ENCODE measurements at places on chromosomes 1 and 21.

- DNase-seq = no peak
Observed at GRCh38 chr1:210814382-210815123, 319.4 kb downstream of the KCNH1 start.

- DNase-seq = no peak
Observed at GRCh38 chr1:70409136-70409535, 1.9 kb upstream of the CTH start.

- DNase-seq = peak; percentile 37
Observed at GRCh38 chr1:207646944-207647579, 2.1 kb downstream of the CR1L start.

DNA sequence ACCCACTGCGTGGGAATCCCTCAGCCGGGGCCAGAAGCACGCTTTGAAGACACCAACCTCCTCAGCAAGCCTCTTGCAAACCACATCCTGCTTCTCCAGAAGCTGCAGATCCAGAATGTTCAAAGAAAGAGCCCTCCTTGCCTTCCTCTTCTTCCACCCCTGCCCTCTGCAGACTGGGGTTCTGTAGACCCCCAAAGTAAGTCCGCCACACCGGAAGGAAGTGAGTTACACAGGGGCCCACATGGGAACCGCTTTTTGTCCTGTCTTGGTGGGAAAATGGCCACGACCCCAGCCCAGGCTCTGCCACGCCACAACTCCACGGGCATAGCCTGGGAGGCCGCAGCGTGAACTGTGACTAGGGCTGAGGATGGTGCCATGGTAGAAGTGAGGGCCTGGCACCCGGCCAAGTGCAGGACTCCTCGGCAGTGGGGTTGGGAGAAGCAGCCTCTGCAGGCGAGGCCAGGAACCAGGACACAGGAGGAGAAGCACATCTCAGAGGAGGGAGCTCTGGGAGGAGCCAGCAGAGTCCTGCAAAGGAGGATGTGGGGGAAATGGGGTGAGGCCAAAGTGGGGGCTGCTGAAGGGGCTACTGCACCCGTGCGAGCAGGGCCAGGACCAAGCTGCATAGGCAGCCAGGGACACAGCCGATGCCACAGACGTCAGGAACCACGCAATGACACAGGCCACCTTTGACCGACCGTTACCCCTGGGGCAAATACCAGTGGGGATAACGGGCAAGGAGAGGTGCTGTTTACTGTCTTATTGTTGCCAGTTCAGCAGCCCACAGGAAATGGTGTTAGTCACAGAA is 30.9 kb downstream of the PDE9A start:
- DNase-seq = no peak

GRCh38 chr1:150281221-150281757 is 1.1 kb upstream of the CIART start:
- peak; percentile 71 for DNase-seq

DNA sequence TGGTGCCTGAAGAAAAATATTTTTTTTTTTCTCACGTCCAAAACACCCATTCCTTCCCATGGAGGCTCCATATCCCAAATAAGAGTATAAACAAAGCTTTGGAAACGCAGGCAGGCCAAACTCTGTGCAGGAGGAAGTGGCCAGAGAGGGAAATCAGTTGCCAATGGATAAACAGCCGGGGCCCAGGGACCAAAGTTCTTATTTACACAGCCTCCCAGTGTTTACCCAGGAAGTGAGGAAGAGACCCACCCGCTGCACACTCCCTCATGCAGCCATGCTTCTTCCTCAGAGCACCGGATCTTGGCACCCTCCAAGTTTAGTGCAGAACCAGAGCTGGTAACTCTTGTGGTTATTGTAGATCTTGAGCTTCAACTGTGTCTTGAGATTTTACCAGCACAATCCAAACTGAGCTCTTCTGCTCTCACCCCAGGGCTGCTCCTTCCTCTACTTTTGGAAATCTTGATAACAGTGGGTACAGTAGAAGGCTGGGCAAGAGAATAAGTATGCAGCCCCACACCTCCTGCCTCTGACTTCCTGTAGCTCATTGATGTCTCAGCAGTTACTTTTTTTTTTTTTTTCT is 14.2 kb downstream of the MARCKSL1 start:
- no peak for DNase-seq

DNA sequence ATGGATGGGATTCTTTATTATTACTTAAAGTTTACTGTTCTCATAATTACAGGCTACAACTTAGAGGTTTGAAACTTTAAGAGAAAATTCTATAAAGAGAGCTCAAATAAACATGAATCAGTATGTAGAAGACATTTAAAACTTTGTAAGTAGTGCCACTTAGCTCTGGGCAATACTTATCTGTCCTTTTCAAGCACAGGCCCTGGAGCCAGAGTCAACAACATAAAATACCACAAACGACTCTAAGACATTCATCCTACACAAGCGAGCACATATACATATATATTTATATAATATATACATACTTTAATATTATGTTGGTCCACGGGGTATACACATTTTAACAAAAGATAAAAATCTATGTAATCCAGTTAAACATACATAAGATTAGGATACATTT is 24.1 kb upstream of the TTC39A start:
- no peak for DNase-seq

DNA sequence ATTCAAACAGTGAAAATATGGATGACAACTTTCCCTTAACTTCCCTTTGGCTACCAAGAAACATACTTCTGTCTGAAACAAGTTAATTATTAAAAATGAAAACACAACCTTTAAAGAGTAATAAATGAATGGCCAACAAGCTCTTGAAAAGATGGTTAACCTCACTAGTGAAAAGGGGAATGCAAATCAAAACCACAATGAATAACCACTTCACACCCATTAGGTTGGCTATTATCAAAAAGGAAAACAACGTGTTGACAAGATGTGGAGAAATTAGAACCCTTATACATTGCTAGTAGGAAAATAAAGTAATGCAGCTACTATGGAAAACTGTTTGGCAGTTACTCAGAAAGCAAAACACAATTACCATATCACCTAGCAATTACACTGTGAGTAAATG is 14.1 kb downstream of the COP1 start:
- no peak for DNase-seq

- no peak for DNase-seq
Observed at GRCh38 chr1:67372898-67373297, 57.3 kb downstream of the SERBP1 start.

DNA sequence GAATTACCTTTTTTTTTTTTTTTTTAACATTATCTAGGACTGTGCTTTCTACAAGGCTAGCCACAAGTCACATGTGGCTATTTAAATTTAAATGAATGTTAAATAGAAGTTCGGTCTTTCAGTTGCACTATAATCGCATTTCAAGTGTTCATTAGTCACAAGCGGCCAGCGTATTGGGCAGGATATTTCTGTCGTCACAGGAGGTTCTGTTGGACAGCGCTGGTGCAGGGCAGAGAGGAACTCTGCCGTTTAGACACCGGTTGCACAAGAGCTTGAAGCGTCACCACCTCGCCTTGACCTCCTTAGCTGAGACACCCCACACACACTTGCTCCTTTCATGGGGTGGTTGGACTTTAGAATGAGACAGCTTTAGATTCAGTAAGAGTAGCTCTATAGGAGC is 64.1 kb downstream of the BACE2 start:
- no peak for DNase-seq

- no peak for DNase-seq
Observed at GRCh38 chr1:198151688-198152087, 5.1 kb upstream of the NEK7 start.

DNA sequence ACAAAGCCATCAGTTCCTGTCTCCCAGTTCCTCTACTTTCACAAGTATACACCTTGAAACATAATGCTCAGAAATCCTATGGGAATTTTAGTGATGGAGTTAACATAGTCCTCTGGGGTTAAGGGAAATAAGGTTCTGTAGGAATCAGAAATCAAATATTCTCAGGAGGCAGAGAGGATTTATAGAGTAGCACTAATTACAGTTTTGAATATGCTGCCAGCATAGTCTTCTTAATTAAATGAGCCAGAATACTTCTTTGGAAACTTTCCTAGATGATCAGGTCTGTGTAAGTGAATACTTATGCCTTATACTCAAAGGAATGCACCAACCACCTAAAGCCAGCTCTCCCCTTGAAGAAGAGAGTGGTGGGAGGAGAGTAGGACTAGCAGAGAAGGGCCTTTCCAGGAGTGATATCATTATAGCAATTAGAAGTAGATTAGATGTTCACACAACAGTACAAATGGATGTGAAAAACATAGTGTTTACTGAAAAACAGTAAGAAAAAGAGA is 31.4 kb upstream of the DIRAS3 start:
- DNase-seq = no peak

DNA sequence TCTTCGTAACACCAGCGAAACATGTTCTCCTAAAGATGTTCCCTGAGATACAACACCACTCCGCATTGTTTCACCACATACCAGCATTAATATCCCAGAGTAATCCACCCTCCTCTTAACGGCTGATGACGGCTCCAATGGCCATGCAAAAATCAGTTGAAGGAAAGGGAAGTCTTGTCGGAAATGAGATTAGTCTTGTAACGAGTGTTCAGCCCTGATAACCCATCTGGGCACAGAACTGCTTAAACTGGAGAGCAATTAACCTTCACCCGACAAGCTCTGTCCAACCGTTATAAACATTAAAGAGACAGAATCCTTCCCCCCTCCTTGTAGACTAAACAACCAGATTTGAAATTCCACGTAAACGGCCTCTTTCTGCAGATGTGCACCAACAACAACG is 21.9 kb downstream of the ERG start:
- DNase-seq = no peak

GRCh38 chr1:161089251-161089924 is at the start of gene NECTIN4:
Gene NECTIN4 (minus strand): TSS chr1:161089558. CDS start chr1:161089296, 262 bp downstream.
- no peak for DNase-seq

GRCh38 chr1:205422993-205423642 is 1.3 kb upstream of the LEMD1 start:
- DNase-seq = peak; percentile 67

DNA sequence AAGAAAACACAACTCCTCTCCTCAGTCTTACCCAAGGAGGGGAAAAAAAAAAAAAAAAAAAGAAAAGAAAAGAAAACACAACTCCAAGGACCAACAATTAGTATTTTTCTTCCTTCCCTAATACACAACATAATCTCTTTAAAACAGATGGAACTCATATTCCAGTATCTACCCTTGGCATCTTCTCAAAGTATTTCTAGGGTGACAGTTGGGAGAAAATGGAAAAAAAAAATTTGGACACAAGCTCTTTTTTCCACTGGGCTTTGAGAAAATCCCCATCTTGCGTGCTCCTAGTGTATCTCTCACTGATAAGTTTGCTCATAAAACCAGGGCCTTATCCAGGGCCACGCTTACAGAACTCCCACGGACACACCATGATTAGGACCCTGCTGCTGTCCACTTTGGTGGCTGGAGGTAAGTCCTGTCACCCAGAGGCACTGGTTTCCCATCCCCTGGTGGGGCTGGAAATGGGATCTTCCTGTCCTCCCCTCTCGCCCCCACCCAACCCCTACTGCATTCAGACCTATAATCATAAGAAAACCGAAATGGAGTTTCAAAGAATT is at the start of gene CELA2B:
CELA2B (plus strand) TSS at position 353 of the 563 bp plus-strand sequence; CDS start at position 375, 22 bp downstream.
- no peak for DNase-seq

DNA sequence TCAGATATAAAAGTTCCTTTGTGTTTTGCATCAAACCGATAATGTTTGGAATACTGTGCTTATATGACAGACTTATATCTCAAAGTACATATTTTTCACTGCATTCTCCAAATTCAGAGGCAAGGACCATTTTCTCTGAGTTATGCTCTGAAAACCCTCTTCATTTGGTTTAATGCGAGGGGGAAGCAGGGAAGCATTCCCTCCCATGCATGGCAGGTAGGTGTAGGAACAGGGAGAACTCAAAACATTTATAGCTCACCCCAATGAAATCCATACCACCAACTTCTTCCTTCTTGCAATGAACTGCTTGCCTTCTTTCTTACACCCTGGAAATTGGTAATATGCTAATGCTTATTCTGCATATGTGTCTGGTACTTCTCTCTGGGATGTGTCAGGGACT is 10.7 kb upstream of the ERICH3 start:
- no peak for DNase-seq

DNA sequence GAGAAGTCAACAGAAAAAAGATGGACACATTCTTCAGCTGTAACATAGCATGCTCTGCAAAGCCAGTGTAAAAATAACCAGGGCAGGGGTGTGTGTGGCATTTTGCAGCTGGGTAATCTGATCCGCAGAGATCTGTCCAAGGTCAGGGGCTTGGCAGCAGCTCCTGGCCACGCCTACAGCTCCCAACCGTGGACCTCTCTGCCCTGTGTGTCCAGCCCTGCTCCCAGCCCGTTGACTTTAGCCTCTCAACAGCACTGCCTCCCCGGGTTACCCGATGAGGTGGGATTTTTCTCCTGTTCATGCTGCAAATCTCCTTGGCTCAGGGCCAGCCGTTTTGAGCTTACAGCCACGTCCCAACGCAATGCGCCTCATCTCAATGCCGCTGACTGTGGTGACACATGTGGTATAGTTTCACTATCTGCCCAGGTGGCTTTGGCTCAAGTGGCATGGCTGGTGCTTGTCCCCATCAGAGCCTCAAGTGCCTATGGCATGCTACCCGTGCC is 68.1 kb downstream of the VWA5B1 start:
- DNase-seq = no peak

DNA sequence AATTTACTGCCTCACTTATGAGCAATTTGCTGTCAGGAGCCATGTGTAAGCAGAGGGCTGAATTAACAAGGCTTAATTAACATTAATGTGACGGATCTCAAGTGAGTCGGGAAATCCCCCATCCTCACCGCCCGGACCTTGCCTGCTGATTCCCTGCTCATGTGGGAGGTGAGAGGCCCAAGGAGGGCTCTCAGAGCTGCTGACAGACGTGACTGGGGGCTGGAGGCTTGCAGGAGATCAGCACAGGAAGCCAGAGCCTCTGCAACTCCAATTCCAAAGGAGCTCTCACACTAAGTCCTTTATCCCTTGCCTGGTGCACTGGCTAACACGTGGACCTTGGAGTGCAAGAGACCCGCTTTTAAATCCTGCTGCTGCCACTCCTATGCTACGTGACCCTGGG is 19.4 kb downstream of the LRP8 start:
- DNase-seq = no peak

GRCh38 chr1:219441884-219442283 is 171.0 kb downstream of the ZC3H11B start:
- DNase-seq = peak; percentile 36

DNA sequence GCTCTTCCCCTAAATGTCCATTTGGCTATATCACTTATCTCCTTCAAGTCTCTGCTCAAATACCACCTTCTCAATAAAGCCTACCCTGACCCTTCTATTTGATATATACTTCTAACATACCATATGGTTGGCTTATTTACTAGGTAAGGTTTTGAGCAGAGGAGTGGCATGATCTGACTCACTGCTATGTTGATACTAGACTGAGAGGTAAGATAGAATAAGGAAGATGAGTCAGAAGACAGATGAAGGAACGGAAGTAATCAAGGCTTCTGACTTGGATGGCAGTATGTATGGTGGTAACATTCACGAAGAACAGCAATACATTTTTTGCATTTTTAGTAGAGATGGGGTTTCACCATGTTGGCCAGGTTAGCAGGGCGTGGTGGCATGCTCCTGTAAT is 4.8 kb upstream of the HRNR start:
- no peak for DNase-seq

DNA sequence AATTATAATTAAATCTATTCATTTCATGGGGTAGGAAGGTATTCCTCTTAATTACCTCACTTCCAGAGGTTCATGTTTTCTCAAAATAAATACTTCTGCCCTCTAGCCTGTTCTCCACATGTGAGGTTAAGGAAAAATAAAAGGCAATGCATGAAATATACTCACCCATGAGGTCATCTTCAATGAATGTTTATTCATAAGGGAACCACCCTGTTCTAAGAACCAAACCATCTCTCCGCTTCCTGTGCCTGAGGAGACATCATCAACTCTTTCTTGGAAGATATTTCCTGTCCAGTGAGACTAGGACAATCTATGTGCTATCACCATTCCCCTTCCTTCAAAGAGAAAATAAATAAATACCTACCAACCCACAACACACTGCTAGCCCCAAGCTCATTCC is 513.7 kb upstream of the PLXNA2 start:
- DNase-seq = no peak

All from NCI-H146 (cell line).